ENCODE measurements at places on chromosomes 7 and 10. TPM values are rescaled to one million over a fixed set of nuclear protein-coding genes. Genes with fewer than 3 reads are reported as not detected.

The CLRN3 gene
- 0.39 TPM for total RNA-seq

The DGKI gene
- total RNA-seq: 0.15 TPM

The HECW1 gene
- total RNA-seq: 5.6 TPM

The PDZD8 gene
- total RNA-seq: 61.7 TPM

DNA sequence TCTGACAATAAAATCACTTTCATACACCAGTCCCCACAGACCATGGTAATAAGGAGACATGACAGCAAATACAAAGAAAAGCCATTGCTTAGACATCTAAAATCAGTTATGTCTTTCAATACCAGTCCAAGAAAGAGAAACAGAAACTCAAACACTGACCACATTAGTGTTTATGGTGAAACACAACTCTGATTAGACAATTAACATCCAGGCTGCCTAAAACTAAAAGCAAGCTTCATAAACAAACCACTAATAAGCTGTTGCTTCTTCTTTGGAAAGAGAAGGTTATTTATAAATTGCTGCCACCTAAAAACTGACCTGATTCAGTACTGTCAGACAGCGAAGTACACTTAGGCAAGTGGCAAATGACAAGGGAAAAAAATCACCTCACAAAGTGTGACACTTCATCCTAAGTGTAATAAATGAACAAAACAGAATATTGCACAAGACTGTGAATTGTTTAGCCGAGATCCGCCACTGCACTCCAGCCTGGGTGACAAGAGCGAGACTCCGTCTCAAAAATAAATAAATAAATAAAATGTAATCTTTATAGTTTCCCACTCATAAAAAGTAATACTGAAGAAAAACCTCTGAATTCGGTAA is 277.4 kb downstream of the PARD3 start:
- no peaks in the 10 kb centered on the region for H3K27me3 ChIP-seq
- H3K4me3 ChIP-seq: no peak overlapping the region
- no peak overlapping the region for H3K27ac ChIP-seq
- DNase-seq: no peak

- H3K4me1 ChIP-seq: no peaks in the 10 kb centered on the region
- no peak overlapping the region for H3K27ac ChIP-seq
- no peak overlapping the region for H3K4me3 ChIP-seq
Measured at GRCh38 chr10:44853148-44853734, 57.9 kb upstream of the TMEM72 start.

GRCh38 chr10:13700473-13701144 is 113.8 kb downstream of the PRPF18 start:
- no peaks in the 10 kb centered on the region for H3K27me3 ChIP-seq
- no peaks in the 10 kb centered on the region for H3K36me3 ChIP-seq
- no peak overlapping the region for H3K27ac ChIP-seq
- no peak for DNase-seq
- H3K4me3 ChIP-seq: no peak overlapping the region
- H3K4me1 ChIP-seq: 0 out of 2 replicates have a peak, but pooled peaks cover 3% of the 10 kb centered on the region

- no peak for DNase-seq
- no peak overlapping the region for H3K27ac ChIP-seq
- H3K4me3 ChIP-seq: no peak overlapping the region
- no peaks in the 10 kb centered on the region for H3K27me3 ChIP-seq
- no peaks in the 10 kb centered on the region for H3K4me1 ChIP-seq
Measured at GRCh38 chr10:21010615-21011014, 113.5 kb upstream of the NEBL start.

- H3K27ac ChIP-seq: no peak overlapping the region
- H3K36me3 ChIP-seq: no peaks in the 10 kb centered on the region
- H3K27me3 ChIP-seq: no peaks in the 10 kb centered on the region
- DNase-seq: no peak
- no peak overlapping the region for H3K4me3 ChIP-seq
- H3K4me1 ChIP-seq: peaks cover 12% of the 10 kb centered on the region
Measured at GRCh38 chr10:24697080-24697479, 26.6 kb downstream of the ARHGAP21 start.

Data from HCT116 (cell line).